Epithelial cell of prostate (primary cell): ENCODE measurements at places on chromosomes 6 and 20.
A peak's percentile ranks its signal among the peaks of the same experiment; 100 is the strongest.

DNA sequence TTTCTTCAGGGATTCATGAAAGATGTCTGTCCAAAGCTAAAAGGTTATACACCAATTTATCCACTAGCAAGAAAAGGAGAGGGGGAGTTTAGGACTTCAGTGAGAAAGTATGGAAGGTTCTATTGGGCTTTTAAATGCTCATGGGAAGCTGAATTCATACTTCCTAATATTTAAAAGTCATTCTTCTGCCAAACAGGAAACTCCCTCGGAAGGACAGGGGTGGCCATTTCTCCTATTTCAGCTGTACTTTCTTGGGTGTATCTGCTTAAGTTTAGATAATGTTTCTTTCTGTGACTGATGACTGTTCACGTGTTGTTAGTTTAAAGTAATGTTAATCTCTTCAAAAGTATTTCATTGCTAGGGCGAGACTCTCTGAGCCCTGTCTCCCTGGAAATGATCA, 80.5 kb upstream of the IFNGR1 start:
- DNase-seq: no peak

- DNase-seq: no peak
Measured at GRCh38 chr6:167872538-167873210, 46.0 kb downstream of the AFDN start.

- DNase-seq: peak; percentile 27
Measured at GRCh38 chr20:14069796-14070195, 74.5 kb downstream of the MACROD2 start.

DNA sequence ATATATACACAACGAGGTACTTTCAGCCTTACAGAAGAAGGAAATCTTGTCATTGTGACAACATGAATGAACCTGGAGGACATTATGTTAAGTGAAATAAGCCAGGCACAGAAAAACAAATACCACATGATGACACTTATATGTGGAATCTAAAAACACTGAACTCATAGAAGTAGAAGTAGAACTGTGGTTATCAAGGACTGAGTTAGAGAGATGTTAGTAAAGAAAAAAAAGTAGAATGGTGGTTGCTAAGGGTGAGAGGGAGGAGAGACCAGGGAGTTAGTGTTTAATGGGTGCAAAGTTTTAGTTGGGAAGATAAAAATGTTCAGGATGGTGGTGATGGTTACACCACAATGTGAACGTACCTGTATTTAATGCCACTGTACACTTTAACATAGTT, 4.8 kb upstream of the STX11 start:
- no peak for DNase-seq

GRCh38 chr6:107539849-107540464, 50.0 kb downstream of the SOBP start:
- no peak for DNase-seq

GRCh38 chr6:170522565-170523183, 30.4 kb downstream of the PSMB1 start:
- DNase-seq: no peak

DNA sequence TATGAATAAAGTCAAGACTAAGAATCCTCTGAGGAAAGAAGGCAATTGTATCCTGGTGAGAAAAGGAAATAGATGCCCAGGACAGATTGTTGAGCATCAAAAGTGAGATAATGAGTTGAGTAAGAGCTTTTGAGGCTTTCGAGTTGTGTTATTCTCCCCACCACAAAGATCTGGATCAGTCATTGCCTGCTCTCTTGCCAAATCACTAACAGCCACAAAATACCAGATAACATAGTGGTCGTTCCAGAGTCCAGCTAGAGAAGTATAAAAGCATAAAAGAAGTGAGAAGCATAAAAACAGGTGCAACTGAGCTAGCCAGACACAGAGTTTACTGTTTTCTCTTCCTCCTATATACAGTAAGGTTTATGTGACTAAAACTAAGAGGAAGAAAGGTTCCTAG, 4.9 kb downstream of the SPINT4 start:
- DNase-seq: no peak

GRCh38 chr6:56951049-56951831, 3.7 kb upstream of the BEND6 start:
- no peak for DNase-seq

GRCh38 chr6:108302386-108302785, 7.5 kb downstream of the AFG1L start:
- DNase-seq: no peak

DNA sequence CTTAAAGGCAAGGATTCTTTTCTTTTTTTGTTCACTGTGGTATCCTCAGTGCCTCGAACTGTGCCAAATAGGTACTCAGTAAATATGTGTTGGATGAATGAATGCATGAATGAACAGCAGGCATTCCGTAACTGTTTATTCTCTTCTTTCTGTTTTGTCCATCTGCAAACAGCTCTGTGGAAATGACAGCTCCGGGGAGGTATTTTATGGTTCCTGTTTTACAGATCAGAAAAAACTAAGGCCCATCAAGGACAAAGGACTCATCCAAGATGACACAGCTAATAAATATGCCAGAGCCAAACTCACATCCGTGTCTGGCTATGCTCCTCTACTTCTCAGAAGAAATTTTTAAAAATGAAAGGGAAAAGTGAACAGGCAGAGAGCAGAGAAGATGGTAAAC, 21.0 kb downstream of the JPH2 start:
- no peak for DNase-seq

DNA sequence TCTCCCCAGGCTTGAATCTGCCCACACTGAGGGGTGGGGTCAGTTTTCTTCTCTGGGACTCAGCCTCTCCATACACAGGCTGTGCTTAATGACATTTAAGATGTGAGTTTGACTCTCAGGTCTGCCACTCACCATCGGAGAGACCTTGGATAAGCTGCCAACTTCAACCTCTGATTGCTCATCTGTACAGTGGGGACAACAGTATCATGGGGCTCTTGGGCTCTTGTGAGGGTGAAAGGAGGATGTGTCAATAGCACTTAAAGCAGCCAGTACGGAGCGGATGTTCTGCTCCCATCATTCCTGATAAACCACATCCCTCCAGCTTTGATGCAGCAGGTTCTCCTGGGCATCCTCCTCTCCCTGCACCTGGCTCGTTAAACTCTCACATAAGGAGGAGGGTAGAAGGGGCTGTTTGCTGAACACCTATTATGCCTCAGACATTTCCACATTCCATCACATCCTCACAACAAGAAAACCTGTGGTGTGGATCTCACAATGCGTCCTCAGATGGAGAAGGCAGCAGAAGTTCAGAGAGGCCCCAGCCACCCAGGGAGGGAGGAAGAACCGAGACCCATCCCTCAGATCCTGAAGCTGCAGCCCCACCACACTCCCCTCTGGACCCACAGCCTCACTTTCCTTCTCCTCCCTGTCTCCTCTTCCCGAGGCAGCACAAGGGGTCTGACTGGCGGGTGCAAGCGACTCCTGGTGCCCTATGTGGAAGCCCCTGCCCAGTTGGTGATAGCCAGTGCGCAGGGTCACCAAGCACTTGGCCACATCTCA, 1.9 kb upstream of the PDYN start:
- no peak for DNase-seq

GRCh38 chr20:41534842-41535241, 83.3 kb downstream of the CHD6 start:
- no peak for DNase-seq

- DNase-seq: no peak
Measured at GRCh38 chr6:42783177-42783875, 1.5 kb downstream of the BICRAL start.

DNA sequence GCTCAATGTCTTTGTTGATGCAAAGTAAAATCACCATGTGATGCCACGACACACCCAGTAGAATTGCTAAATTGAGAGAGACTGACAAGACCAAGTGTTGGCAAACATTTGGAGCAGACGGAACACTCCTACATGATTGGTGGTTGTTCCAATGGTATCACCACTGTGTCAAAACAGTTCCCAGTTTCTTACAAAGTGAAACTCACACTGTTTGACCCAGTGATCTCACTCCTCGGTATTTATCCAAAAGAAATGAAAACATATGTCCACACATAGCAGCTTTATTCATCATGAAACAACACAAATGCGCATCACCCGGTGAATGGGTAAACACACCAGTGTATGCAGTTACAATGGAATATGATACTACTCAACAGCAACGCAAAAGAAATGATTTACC, 74.0 kb upstream of the SULF2 start:
- no peak for DNase-seq

GRCh38 chr6:49764571-49765236, 20.5 kb upstream of the CRISP3 start:
- no peak for DNase-seq
